A549 treated with DMSO at 1 μM for 4 hours (cell line): ENCODE measurements at places on chromosomes 6 and 20. TPM values are rescaled to one million over a fixed set of nuclear protein-coding genes. Genes with fewer than 3 reads are reported as not detected.

SGK2 gene
- 5.4 to 7.2 TPM (median 7.2 TPM) in 5 replicates for total RNA-seq

ACTL10 gene
- total RNA-seq, result 0.05 TPM in 1 of 5 replicates, not detected in the others

TEAD3 gene
- 4.2 to 6.2 TPM (median 5.7 TPM) in 5 replicates for total RNA-seq

CALHM5 gene
- 0.05 to 0.10 TPM (median 0.06 TPM) in 5 replicates for total RNA-seq

RNF182 gene
- 2.9 to 4.0 TPM (median 3.4 TPM) in 5 replicates for total RNA-seq

CFAP206 gene
- total RNA-seq, result 0.47 to 0.93 TPM (median 0.56 TPM) in 5 replicates
